Inflammatory macrophage treated with lipopolysaccharide for 1 hour (primary cell): ENCODE measurements at places on chromosomes 7 and 10.

- DNase-seq: no peak
Observed at GRCh38 chr10:124095096-124095495, 1.7 kb upstream of the CHST15 start.

GRCh38 chr7:155918720-155919390, 106.6 kb upstream of the SHH start:
- no peak for DNase-seq

- no peak for DNase-seq
Observed at GRCh38 chr10:119352042-119352441, 144.7 kb downstream of the GRK5 start.

- no peak for DNase-seq
Observed at GRCh38 chr7:20993693-20994092, 207.0 kb upstream of the SP8 start.

GRCh38 chr7:98562871-98563495, 54.1 kb upstream of the NPTX2 start:
- no peak for DNase-seq
